ENCODE measurements at places on chromosomes 3 and 15.

- no peak for DNase-seq
Measured at GRCh38 chr3:47162697-47163168, 1.2 kb downstream of the SETD2 start.

GRCh38 chr15:78265752-78266224 lies 1.4 kb downstream of the DNAJA4 start:
- no peak for DNase-seq

GRCh38 chr15:53580366-53580765 lies 179.1 kb downstream of the WDR72 start:
- no peak for DNase-seq

GRCh38 chr15:85412956-85413854 lies 32.8 kb downstream of the AKAP13 start:
- peak; percentile 87 for DNase-seq

DNA sequence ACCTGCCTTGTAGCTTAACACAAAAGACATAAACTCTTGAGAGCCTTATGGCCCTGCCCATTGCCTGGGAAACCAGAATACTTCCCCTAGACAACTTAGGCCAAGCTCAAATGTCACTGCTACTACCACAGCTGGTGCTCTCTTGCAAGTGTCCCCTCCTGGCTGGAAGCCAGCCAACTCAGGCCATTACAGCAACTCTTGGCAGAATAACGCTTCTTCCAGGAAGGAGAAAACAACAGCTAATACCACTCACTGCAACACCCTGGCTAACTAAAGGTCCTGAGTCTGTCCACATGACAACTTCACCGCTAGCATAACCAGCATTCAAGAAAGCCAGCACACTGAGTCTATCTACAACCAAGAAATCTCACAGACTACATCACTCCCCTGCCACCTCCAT lies 5.1 kb upstream of the B4GALT4 start:
- no peak for DNase-seq

DNA sequence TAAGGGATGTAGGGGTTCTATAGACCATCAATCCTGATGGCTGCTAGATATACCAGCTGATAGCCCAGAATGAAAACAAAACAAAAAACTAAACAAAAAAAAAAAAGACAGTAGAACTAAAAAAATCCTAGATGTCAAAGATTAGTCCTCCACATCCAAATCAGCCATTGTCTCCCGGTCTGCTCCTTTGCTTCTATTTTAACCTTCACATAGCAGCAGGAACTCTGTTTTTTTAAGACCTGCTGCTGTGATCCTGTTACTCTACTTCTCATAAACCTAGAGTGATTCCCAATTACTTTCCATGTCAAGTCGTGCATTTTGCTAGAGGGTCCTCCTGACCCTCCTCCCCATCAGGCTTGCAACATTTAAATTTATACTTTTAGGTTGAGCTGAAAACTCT lies 2.5 kb downstream of the IFT122 start:
- DNase-seq, result no peak

DNA sequence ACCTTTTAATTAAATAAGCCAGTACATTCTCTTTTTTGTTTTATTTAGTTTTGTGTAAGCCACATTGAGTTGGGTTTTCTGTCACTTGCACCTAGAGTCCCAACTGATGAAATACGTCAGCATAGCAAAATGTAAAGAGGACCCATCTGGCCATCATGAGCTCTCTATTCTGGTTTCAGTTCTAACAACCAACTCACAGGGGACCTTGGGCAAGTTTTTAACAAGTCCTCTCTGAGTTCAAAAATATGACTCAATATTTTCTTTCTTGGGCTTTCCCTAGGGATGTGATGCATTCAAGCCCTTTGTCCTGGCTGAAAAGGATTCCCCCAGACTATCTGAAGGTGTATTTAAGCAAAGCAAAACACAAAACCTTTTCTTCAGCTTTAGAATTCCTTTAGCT lies 32.9 kb downstream of the PLCH1 start:
- no peak for DNase-seq

- DNase-seq, result no peak
Measured at GRCh38 chr3:146035366-146035765, 125.6 kb downstream of the PLOD2 start.

- no peak for DNase-seq
Measured at GRCh38 chr15:48993380-48993779, 29.7 kb upstream of the SHC4 start.

DNA sequence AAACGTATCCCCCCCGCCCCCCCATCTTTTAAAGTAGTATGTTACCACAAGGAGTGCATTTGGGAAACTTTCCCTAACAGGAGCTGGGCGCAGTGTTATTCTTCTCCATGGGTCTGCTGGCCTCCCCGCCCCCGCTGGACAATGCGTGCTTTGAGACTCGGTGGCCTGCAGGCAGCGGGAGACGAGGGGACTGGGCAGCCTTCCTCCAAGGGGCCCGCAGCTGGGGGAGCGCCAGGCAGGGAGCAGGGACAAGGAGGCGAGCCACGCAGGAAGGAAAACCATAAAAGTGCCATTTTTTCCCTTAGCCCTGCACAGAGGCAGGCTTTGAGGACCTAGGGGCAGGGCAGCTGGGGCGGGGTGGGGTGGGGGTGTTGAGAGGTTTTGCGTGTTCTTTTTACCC lies 14.1 kb downstream of the SOX2 start:
- no peak for DNase-seq

GRCh38 chr3:152843955-152844354 lies 9.0 kb downstream of the P2RY1 start:
- DNase-seq, result no peak

DNA sequence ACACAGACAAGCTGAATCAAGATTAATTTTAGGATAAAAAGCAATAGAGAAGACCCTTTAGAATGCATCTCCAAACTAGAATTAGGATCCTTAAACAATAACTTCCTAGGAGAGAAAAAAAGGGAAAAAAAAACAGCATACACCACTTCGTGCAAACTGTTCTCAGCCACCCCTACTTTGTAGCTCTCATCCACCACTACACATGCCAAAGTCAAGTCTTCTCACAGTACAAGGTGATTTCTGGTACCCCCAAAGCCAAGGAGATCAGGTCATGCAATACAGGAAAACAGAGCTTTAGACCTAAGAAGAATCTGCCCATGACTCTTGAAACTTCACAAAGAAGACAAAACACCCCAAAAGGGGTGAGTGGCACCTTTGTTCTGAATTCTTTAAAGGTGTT lies 166.9 kb downstream of the SUCNR1 start:
- DNase-seq, result no peak

DNA sequence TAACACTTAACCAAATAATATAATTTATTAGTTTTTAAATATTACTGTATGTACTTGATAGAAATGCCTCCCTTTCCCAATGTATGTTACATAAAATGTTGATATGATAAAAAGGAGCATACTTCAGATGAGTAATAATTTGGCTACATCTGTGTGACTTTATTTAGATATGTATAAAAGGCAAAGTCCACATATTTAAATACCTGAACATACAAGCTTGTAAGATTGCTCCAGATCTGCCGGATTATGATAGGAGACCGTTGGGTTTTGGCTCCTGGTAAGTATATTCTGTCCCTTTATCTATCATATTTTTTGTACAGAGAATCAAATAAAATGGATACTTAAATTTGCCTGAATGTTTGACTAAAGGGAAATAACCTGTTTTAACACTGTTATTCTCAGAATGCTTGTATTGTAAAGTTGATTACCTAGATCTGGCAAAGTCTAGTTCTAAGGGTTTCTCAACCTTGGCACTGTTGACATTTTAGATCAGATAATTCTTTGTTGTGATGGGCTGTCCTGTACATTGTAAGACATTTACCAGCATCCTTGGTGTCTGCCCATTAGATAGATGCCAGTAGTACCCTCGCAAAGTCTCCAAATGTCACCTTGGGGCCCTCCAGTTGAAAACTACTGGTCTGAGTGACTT lies 38.5 kb downstream of the LRCH3 start:
- DNase-seq, result no peak

DNA sequence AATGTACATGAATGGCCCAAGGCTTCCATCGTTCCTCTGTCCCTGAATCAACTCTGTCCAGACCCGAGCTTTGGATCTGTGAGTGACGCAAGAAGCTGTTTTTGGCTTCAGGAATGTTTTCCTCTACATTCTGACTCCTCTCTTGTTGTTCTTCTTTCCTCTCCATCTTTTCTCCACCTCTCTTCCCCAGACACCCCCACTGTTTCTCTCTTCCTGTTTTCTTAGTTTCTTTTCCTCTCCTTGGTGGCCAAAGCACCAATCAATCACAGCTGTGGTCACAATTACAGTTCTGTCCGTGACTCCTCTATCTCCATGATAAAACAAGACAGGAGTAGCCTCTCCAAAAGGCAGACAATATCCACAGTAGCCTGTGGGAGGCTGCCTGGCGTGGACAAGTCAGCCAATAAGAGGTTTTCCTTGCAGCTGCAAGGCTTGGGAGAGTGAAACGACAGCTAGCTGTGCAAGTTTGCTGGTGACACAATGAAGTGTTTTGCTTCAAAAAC lies 4.9 kb upstream of the TMEM212 start:
- DNase-seq, result peak; percentile 39

- no peak for DNase-seq
Measured at GRCh38 chr15:90991587-90992285, 2.6 kb downstream of the PRC1 start.

DNA sequence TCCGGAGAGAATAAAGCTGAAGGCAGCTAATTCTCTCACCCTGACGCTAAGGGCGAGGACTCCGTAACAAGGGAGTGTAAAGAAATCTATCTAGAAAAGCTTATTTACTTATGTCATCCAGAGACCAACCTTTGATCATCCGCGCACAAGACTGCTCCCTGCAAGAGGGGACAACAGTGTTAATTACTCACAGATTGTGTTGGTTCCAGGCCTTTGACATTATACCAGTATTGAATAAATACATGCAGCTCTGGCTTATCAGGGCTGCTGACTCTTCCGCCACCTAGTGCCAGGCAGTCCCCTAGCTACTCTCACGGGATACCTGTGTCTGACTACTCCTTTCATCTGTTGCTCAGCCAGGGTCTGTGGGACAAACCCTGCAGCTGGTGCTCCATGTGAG lies 211.7 kb downstream of the DTWD1 start:
- no peak for DNase-seq

DNA sequence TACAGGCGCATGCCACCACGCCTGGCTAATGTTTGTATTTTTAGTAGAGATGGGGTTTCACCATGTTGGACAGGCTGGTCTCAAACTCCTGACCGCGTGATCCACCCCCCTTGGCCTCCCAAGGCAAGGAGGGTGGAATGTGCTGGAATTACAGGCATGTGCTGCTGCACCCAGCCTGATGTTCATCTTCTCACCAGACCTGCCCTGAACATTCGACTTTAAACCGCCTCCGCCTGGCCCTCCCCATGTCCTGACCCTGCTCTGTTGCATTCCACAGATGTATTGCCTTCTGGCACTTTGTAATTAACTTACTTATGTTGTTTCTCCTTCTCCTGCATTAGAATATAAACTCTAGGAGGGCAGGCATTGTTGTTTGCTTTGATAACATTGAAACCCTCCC lies 102.1 kb downstream of the LINGO1 start:
- no peak for DNase-seq

DNA sequence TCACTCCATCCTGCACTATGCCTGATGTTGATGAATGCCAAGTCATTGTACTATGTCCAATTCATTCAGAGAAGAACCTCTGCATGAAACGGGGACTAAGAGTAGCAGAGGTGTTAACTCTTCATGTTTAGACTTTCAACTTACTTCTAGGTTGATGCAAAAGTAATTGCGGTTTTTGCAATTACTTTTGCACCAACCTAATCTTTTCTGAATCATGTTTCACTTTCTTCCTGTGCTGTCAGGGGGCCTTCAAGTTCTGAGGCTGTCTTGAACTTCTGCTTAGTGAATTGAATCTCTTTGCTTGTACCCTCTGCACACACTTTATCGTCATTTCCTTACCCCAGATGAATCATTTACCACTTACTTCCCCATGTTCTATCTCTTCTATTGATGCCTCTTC lies 636.2 kb downstream of the NAALADL2 start:
- no peak for DNase-seq

DNA sequence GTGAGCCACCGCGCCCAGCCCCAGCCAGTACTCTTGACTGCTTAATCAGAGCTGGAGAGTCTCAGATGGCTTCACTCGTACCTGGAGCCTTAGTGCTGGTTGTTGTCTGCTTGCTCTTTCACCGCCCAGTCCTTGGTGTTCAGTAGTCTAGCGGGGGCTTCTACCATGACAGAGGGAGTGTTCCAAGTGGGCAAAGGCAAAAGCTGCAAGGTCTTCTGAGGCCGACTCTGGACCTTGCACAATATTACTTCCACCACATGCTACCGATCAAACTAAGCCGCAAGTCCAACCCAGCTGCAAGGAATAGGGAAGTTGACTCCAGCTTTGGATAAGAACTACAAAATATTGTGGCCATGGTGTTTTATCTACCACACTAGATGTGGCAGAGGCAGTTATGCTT lies 6.6 kb downstream of the PARL start:
- peak; percentile 85 for DNase-seq

DNA sequence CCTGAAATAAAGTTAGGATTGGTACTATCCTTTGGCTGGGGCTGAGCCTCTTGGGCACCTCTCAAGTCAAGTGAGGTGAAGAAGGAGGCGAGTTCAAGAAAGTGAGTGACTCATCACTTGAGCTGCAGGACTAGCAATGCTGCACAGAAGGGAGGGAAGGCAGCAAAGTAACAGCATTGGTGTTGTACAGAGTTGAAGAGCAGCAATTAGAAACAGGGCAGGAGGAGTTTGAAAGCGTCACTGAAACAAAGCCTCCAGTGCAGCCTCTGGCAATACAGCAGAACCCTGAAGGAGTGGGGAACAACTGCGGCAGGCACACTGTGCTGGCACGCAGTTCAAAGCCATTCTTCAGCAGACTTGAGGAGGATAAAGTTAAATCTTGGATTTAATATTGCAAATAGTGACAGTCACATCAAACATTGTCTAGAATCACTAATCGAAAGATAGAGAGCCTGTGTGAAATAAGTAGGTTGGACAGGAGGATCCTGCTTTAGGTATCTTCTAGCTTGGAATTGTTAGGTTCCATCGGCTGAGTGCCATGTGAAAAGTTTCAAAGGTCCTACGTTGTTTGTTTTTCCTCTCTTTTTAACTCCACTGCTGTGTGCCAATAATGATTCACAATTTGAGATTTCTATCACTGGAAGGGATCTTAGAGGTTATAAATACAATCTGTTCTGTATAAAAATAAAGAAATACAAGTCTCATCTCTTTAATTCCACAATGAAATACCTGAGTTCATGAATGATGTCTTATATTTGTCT lies 479.8 kb downstream of the NAALADL2 start:
- DNase-seq, result no peak

All from CD14-positive monocyte (primary cell).